ENCODE measurements at places on chromosomes 12 and 14.
A peak's percentile ranks its signal among the peaks of the same experiment; 100 is the strongest.

DNA sequence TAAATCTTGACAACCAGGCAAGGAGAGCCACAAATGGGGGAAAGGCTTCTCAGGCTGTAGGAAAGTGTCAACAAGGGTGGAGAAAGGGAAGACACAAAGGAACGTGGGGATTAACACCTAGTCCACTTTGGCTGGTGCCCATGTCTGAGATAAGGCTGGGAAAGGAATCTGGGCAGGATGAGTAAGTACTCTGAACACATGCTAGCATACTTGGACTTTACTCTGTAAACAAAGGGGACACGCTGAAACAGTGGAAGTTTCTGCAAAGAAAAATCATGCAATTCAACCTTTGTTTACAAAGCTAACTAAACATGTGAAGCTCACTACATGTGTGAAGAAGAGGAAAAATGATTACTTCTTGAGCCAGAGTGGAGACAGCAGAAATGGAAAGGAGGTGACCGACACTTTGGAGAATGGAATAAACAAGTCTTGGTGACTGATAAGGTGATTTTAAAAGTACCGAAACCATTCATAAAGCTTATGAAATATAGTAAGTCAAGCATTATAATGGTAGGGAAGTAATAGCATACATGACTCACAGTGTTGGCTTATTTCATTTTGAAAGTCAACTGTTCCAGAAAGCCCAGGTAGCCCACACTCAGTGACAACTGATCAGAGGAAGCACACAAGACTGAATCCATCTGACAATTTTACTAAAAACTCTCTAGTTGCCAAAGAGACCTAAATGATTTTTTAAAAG lies 13.2 kb downstream of the CPNE8 start:
- no peak for DNase-seq

DNA sequence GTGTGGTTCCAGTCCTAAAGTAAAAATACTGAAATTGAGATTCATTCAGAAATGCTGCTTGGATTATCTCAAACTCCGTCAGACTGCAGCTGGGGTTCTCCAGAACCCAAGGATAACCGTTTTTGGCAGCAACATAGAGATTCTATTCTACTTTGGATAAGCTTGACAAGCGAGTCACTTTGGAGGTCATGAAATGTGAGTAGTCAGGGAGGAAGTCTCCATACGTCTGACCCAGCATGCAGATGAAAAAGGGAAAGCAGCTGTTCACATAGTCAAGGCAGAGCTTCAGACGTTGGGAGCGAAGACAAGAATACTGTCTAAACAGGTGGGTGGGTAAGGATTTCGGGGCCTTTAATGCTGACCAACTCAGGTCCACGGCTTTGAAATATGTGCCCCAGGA lies 14.9 kb upstream of the HSP90B1 start:
- DNase-seq, result no peak

- DNase-seq, result no peak
Measured at GRCh38 chr12:21852251-21852650, 77.7 kb upstream of the KCNJ8 start.

DNA sequence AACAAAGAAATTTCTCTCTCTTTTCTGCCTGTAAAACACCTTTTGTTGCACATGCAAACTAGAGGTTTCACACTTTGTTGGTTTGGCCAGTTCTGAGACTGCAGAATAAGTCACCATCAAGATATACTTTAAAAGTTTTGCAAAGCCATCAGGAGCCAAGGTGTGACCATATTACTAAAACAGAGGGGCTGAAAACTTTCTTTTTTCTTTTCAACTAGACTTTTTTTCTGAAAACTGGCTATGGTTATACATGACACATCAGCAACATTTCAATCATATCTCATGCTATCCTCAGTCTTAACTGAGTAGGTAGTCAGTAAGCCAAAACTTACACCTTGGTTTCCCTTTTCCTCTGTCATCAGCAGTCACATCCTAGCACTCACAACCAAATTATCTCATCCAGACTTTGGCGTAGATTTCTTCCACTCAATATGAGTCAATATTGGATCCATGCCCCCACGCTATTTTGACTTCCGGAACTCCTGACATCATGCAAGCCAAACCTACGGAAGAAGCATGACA lies 4.1 kb upstream of the IFNG start:
- no peak for DNase-seq

DNA sequence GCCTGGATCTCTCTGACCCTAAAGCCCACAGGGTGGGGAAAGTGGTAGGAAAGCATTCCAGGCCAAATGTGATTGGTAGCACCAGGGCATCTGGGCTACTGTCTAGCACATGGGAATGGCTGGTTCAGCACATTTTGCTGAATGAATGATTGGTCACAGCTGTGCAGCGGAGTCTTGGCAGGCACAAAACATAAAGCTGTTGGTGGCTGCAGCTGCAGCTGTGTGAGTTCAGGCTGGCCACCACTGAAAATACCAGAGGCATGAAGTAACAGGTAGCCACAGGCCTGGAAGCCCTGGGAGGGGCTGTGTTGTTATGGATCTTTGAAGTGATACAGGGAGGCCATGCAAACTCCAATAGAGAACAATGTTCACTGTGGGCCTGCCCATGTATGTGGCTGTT lies 72.7 kb downstream of the MYRFL start:
- no peak for DNase-seq

DNA sequence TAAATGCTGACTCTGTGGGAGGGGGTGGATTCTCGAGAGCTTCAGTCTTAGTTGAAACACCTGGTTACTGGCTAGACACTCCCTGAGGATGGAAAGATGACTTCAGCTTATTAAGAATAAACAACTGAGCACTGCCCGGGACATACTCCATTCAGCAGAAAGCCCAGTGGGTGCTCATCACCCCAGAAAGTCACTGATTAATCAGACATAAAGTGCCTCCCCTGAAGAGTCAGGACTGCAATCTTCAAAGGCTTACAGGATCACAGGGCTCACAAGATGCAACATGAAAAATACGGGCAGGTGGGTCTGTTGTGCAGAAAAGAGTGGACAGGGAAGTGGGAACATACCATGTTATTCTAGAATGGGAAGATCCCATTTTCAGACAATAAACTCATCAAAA lies 207.0 kb downstream of the CALM1 start:
- no peak for DNase-seq

DNA sequence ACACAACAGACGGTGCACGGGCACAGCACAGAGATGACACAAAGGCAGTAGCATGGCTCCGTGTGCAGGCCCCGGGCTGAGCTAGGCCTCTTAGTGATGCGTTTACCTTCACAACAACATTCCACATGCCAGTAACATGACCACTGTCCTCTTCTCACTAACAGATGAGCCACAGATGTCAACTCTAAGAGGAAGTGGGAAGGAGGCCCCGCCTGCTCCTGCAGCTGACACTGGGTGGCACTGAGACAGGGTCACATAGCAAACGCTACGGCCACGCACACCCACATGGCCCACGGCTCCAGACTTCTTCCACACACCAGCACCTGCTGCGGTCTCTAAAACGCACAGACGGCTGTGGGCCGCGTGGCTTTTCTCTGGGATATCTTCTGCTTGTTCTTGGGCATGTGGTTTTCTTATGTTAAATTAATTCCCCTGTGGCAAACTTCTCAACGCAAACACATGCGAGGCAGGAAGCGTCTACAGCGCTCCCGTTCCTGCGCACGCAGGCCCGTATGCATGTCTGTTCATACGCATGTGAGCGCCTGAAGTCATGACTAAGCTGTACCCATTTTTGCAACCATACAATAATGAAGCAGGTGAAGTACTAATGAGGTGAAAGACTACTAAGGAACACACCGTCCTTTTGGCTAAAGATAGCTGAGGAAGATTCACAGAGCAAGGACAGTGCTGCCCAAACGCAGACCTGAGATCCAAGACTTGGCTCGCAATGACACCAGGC lies 26.8 kb downstream of the AMN start:
- DNase-seq, result peak; percentile 18

DNA sequence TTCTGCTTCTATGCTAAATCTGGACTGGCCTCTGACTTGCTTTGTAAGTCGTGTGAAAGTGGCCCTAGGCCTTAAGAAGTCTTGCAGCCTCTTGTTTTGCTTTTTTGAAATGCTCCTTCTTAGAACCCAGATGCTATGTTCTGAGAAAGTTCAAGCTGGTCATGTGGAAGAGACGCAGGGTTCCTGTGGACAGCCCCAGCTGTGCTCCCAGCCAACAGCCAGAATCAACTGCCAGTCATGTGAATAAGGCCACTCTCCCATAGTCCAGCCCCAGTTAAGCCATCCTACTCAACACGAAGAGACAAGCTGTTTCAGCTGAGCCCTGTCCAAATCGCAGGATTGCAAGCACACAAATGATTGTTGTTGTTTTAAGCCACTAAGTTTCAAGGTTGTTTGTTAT lies 37.3 kb upstream of the TBPL2 start:
- DNase-seq, result no peak

DNA sequence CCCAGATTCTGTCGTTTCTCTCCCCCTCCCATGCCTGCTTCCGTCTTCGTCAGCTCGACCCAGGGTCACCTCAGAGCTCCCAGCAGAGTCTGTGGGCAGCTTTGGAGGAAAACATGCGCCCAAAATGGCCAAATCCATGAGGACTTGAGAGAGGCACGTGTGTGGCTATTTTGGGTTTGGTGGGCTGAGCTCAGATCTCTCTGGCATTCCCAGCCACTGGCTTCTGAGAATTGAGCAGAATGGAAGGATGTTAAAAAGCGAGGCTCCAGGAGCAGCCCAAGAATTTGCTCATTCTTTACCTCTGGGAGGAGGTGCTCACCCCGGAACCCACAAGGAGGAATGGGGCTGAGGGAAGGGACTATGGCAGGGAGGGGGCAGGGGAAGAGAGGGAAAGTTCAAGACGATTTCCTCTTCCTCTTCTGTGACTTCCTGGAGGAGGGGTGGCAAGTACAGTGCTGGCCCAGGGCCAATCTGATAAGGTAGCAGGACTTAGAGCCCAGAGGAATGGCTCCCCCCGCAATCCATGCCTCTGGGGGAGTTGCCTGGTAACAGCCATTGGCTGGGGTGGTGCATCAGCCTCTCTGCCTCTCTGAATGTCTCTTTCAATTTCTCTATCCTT lies 20.1 kb downstream of the TSPAN9 start:
- no peak for DNase-seq

- DNase-seq, result no peak
Measured at GRCh38 chr12:49348781-49349180, 2.1 kb downstream of the DNAJC22 start.

GRCh38 chr14:43540948-43541347 lies 966.1 kb downstream of the FSCB start:
- no peak for DNase-seq

DNA sequence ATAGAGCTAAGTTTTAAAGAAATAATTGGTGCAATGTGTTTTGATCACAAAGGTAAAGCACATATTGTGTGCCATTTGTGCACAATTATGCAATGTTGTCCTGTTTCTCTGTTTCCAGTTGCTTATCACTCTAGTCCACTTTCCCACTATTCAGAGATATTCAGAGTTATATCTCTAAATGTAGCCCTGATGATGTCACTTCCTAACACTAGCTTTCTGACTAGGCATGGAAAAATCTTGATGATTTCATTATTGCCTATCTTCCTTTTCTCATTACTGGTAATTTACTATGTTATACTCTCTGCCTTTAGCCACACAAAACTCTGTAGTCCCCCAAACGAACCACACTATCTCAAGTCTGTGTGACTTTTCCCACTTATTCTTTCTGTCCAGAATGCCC lies 221.2 kb downstream of the TRHDE start:
- no peak for DNase-seq

DNA sequence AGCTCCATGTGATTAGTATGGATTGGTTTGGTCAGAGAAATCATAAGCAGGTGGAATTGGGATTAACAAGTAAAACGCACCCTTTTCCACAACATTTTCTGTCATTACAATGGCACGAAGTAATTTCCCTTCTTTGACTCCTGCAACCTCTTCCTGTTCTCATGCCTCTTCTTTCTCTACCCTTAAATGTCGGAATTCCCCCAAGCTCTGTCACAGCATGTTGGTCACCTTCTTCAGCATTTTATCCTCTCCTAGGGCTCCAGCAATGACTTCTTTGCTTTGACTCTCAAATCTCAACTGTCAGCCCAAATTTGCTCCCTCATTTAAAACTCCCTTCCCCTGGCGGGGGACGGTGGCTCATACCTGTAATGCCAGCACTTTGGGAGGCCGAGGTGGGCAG lies 5.3 kb upstream of the GRIP1 start:
- no peak for DNase-seq

DNA sequence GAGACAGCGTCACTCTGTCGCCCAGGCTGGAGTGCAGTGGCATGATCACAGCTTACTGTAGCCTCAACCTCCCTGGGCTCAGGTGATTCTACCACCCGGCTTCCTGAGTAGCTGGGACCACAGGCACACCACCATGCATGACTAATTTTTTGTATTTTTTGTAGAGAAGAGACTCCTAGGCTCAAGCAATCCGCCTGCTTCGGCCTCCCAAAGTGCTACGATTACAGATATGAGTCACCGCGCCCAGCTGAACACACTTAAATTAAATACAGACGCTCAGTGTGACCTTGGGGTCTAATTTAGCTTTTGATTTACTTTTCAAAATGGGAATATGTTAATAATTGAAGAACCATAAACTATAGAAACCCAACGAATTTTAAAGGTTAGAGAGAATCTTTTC lies 77.2 kb downstream of the C2CD5 start:
- DNase-seq, result no peak

- DNase-seq, result no peak
Measured at GRCh38 chr12:111653596-111653995, 32.2 kb downstream of the BRAP start.

DNA sequence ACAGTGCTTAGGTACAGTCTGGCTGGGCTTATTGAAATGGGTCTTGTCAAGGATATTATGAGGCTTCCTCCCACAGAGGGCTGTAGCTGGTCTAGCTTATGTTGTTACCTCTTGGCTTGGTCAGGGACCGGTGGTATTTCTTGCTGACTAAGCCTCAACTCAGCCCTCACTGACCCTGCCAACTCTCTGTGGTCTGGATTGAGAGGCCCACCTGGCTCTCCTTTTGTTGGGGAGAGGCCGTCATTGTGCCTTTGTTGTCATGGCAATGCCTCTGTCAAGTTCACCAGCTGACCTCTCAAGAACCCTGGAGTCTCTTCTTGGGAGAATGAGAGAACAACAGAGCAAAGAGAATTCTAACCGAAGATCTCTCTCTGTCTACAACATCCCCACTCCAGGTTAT lies 245.6 kb upstream of the NPAS3 start:
- no peak for DNase-seq

DNA sequence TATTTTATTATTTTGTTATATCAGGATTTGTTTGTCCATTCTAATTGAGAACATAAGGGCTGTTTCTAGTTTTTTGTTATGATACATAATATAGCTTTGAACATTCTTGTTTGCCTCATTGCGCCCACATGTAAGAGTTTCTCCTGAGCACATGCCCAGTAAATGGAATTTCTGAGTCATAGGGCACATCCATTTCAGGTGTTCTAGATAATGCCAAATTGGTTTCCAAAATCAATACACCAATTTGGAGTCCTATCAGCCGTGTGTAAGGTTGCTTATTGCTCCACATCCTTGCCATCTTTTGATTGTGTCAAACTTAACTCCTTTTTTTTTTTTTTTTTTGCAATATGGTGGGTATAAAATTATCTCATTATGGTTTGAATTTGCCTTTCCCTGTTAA lies 97.9 kb upstream of the RESF1 start:
- no peak for DNase-seq

GRCh38 chr14:104528496-104528895 lies 51.1 kb upstream of the C14orf180 start:
- DNase-seq, result no peak

- DNase-seq, result no peak
Measured at GRCh38 chr12:66304296-66304900, 2.1 kb downstream of the HELB start.

- DNase-seq, result no peak
Measured at GRCh38 chr12:54870617-54871016, 16.3 kb downstream of the MUCL1 start.
